ENCODE measurements at places on chromosomes 12 and 14.

- no peak for DNase-seq
Measured at GRCh38 chr12:48198672-48198971, 4.5 kb downstream of the OR10AD1 start.

DNA sequence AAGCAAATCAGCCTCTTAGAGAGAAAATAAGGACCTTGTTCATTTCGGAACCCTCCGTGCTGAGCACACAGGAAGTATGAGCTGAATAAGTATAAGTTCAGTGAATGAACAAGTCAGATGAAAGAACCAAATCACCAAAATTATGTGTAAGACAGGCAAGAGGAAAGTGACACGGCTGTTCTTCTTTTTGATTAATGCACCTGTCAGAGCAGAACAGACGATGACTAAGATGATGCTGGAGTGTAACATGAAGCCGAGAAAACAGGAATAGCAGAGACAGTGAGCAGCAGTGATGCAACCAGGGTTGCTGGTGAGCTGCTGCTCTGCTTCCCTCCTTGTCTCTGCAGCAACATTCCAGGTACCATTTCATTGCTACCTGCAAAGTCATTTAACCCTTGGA lies 861.1 kb downstream of the GALC start:
- DNase-seq: no peak

GRCh38 chr12:108324351-108325017 lies 14.6 kb downstream of the CMKLR1 start:
- no peak for DNase-seq

- DNase-seq: no peak
Measured at GRCh38 chr14:103699901-103700752, 15.1 kb downstream of the XRCC3 start.

- DNase-seq: no peak
Measured at GRCh38 chr14:39615352-39615751, 183.1 kb upstream of the FBXO33 start.

DNA sequence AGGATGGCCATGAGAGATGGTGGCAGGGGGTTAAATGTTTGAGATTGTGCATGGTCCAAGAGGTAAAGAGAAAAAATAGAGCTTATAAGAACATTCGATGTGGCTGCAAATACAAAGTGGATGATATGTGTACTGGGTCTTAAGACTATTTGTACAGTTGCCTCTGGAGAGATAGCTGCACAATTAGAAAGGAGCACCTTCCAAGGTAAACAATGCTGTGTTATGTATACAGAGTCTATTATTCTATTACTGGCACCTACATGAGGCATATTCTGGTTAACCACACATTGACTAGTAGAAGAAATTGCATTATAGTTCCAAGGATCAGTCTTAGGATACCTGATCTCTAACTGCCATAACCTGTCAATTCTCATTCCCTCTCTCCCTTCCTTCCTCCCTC lies 238.0 kb upstream of the FOXN3 start:
- DNase-seq: no peak

DNA sequence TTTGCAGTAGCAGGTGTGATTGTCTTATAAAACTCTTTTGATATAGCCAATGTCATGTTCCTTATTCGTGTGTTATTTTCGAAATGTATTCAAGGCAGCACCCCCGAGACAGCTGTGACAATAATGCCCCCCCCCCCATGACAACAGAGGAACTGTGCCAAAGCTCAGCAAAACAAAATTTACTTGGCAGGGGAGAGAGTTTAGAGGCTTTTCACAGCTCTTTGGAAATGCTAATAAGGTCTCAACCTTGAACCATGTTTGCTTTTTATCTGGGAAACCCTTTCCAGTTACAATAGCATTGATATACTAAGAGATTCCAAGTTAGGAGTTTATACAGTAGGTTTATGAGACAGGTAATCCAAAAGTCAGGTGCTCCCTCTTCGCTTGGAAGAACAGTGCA lies 56.4 kb upstream of the USP44 start:
- no peak for DNase-seq

GRCh38 chr12:94954029-94954685 lies 49.3 kb downstream of the NDUFA12 start:
- no peak for DNase-seq

GRCh38 chr14:96762650-96763049 lies 34.5 kb upstream of the VRK1 start:
- no peak for DNase-seq

DNA sequence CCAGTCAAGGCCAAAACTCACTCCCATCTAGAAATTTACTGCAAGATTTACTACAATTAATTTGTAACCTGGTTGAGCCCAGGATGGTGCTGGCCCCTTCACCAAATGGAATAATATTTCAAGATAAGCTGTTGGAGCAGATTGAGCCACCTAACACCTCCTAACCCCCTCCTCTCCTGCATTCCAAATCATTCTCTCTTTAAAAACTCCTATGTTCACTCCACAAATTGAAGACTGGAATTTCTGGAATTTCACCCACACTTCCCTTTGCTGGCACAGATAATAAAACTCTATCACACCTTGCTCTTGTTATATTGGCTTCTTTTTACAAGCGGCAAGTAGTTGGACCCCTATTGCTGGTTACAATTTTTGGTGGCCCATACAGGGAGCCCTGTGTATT lies 41.7 kb downstream of the MIS18BP1 start:
- no peak for DNase-seq

DNA sequence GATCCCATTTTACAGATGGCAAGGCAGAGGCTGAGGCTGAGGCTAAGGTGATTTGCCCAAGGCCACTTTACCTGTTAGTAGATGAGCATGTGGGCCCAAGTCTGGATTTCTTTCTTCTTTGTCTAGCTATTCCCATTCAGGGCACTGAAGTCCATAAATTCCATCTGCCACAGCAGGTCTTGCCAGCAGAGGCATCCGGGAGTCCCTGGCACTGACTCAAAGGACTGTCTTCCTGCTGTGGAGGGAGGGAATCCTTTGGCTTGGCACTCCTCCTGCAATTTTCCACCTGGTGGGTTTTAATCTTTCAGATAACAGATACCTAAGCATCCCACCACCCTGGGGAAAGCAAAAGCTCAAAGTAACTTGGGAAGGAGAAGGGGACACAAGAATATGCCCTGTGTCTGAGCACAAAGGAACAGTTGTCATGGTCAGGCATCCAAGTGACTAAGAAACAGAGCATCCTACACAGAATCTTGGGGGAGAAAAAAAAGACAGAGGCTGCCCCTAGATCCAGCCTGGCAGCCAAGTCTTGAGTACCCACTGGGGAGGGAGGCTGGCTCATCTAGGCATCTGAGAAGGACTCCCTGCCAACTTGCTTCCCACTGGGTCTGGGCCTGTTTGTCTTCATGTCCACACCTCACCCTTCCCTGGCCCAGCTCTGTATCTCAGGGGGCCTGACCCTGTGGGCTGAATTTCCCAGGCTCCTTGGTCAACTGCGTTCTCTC lies 35.6 kb upstream of the CMKLR1 start:
- no peak for DNase-seq

- DNase-seq: no peak
Measured at GRCh38 chr14:26766726-26767125, 168.9 kb upstream of the NOVA1 start.

DNA sequence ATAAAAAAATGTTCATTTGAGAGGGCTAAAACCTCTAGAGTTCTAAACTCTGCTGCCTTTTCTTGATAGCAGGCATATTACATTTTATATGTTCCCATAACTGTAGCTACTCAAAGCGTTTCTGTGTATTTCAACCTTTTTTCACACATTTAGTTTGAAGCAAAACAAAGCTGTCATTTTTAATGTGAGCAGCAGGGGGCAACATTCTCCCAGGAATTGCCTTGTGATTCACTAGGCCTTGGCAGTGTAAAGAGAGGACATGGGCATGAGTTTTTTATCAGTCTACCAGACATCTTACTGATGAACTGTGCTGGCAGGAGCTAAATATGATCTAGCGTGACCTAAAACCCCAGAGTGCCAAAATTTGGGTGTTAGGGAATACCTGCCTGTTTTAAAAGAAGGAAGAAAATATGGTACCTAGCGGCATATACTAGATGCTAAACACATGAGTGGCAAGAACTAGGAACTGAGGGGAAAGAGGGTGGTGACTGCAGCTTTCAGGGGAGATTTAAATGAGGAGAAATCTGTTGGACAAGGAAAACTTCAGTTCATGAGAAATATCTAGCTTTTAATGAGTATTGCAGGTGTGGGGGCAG lies 65.3 kb downstream of the IFT43 start:
- DNase-seq: peak; percentile 29

GRCh38 chr14:100902295-100903133 lies 1.0 kb downstream of the RTL1 start:
- no peak for DNase-seq

DNA sequence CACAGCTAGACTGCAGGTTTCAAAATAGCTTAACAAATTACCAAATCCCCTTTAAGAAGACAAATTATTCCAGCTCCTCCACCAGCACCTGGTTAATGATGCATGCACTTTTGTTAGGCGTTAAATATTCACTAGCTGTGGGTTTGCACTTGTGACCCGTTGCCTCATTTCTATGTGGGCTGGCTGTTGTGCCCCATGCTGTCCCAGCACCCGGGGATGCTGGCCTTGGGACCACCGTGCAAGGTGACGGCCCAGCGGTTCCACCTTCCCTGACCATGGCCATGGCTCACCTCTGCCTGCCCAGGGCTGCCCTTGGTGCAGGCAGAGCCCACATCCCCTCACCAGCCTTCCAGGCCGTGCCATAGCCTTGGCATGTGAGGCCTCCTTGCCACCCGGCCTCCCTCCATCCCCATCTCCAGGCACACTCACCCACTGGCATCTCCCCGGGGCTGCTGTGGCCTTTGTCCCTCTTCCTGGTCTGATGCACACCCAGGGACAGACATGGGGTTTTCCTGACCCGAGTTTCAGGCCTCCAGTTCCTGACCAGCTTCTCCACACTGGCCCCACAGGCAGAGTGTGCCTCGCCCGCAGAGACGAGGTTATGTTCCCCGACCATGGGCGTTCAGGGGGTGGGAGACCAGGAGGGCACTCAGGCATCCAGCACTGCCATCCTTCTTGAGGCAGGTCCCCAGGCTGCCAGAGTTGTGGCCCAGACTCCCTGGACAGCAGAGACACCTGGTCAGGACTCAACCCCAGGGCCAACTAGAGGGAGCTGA lies 20.3 kb upstream of the C14orf180 start:
- DNase-seq: no peak

- no peak for DNase-seq
Measured at GRCh38 chr12:3105690-3106479, 28.7 kb downstream of the TSPAN9 start.

- no peak for DNase-seq
Measured at GRCh38 chr14:24206260-24207103, 986 bp downstream of the TSSK4 start.

- no peak for DNase-seq
Measured at GRCh38 chr12:86241600-86241999, 14.6 kb downstream of the MGAT4C start.

DNA sequence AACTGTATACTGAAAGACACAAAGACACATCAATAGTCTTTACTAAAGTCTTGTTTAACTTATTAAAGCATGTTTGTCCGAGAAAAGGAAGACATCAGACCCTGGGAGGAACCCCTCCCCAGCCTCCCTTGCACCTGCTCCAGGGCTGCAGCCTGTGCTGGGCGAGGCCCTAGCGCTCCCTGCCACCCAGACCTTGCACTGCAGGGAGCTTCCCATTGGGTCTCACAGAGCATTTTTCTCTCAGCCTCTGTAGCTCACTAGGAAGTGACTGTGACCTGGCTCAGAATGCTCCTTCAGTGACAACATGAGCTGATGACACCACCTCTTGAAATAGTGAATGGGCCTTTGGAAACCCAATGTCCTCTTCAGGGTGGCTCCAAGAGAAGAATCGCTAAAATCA lies 461.2 kb downstream of the TMEM121 start:
- no peak for DNase-seq

GRCh38 chr14:62123961-62124360 lies 361.7 kb downstream of the SNAPC1 start:
- DNase-seq: no peak

GRCh38 chr14:78292003-78292402 lies 121.8 kb downstream of the NRXN3 start:
- no peak for DNase-seq

DNA sequence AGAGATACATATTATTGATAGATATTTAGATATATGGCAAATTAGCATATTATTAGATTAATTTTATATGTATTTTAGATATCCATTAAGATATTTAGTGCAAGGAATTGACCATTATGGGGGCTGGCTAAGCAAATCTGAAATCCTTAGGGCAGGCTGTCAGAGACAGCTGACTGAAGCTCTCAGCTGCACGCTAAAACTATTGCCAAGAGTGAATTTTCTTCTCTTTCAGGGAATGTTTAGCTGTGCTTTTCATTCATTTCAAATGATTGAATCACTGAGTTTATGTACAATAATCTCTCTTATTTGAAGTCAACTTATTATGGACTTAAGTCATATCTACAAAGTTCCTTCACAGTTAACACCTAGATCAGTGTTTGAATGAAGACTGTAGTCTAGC lies 566.5 kb downstream of the LRFN5 start:
- no peak for DNase-seq

GRCh38 chr12:119850330-119850729 lies 26.8 kb downstream of the CIT start:
- DNase-seq: no peak

- DNase-seq: no peak
Measured at GRCh38 chr12:66304296-66304900, 2.1 kb downstream of the HELB start.

GRCh38 chr12:116508145-116509121 lies 50.7 kb upstream of the MAP1LC3B2 start:
- DNase-seq: no peak

DNA sequence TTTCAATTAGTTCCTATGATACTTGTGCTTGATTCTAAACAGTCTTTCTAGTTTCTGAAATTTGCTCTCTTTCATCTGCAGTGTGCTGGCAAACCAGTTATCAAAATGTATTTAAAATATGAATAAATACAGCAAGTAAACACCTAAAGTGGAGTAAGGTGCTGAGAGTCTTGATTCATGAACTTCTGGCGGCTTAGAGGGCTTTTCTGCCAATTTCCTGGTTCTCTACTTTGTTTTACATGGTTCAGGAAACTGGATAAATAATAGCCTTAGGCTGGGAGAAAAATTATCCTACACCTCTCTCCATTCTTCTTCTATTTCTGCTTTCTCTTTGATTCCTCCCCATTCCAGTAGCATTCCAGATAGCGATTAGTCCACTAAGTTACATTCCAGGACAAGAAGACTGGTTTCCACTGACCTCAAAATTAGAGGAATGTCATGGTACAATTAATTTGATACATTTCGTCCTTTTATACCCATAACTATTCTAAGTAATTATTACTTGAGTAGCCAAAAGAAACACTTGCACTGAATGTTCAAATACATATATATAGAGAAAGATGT lies 14.9 kb downstream of the ATP2B1 start:
- DNase-seq: no peak

Data from stimulated activated CD4-positive, alpha-beta T cell treated with anti-CD3 and anti-CD28 coated beads, Interleukin-1b, Interleukin-23, amount 100 ng/mL, for 1 hour (primary cell).